ENCODE measurements at places on chromosomes 2 and 18. TPM values are rescaled to one million over a fixed set of nuclear protein-coding genes. Genes with fewer than 3 reads are reported as not detected.

- DNase-seq, result no peak
Observed at GRCh38 chr2:61619561-61619960, 81.4 kb upstream of the XPO1 start.

DNA sequence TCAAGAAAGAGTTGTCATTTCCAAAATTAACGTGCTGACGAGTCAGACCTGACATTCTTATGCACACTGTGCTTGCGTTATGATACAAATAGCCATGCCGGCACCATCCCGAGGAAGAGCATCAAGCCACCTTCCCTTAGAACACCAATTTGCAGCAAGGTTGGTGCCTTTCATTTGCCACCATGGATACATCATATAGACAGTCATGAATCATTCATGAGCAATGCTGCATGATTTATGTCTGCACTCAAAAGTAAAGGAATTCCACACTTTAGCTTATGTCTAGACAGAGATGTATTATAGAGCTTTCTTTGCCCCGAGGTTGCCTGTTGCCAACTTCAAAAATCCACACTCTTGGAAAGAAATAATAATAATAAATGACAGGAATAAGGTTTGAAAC is 166.9 kb downstream of the VWC2L start:
- DNase-seq, result no peak

The TMEM127 gene
- 12.4 TPM for total RNA-seq

GRCh38 chr2:210288408-210288807 is 26.6 kb downstream of the MYL1 start:
- DNase-seq, result no peak

The GULP1 gene
- total RNA-seq, result 56.8 TPM
